ENCODE measurements at places on chromosomes 3 and 15.

- no peak for DNase-seq
Observed at GRCh38 chr15:88985547-88986393, 72.6 kb upstream of the MFGE8 start.

GRCh38 chr3:6099458-6100075, 761.3 kb upstream of the GRM7 start:
- DNase-seq: no peak

GRCh38 chr15:95760508-95760907, 570.0 kb upstream of the NR2F2 start:
- DNase-seq: no peak

DNA sequence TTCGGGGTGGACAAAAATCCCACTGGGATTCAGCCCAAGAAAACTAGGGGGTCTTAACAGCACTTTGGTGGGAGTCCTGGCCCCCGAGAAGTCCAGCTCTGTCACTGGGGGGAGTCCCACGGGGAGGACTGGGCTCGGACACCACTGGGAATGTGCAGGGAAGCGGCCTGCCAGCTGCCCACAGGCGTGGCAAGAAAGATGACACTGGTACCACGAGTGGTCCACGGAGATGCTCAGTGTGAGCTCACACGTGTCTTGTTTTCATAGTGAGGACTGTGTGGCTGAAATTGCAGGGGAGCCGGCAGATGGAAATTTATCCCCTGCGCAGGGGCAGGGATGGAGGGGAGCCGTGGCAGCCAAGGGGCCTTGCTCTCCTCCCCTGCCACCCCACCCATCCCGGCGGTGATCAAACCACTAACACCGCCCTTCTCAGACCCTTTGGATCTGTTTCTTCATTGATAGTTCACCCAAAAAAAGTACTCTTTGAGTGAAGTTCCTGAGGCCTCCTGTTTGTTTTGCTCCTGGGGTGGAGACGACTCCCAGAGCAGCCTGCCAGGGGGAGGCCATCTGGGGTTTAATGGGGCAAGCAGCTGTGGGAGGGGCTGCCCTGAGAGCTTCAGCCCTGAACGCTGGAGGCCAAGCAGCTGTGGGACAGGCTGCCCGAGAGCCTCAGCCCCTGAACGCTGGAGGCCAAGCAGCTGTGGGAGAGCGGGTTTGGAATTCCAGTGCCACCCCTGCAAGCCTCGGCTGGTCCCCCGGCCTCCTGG, 130.9 kb downstream of the LRRK1 start:
- DNase-seq: no peak

DNA sequence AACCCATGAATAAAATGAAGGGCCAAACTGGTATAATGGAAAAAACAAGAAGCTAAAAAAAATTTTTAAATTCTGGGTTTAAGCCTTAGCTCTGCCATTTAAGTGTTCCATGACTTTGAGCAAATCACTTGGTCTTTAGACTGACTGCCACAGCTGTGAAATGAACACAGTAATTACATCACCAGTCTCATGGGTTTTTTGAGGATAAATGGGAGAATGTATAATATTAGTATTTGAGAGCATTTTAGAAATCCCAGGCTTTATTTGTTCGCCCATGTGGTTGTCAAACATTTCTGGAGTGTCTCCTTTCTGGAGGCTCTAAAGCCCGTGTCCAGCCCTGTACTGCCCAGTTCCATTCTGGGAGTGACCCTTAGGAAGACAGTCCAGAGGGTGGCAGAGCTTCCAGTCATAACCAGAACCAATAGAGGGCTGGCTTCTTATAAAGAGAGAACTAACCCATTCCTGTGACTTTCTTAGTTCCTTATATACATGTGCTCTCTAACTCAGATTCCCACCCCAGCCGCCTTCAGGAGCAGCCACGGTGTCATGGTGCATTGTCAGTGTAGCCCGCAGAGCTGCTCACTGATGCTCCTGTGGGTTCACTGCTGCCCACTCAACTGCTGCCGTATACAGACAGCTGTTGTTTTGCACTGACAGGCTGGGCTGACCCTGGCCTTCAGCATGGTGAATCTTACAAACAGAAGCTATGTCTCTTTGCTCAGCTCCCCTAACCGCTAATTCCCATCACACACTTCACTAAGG, 44.7 kb downstream of the BOC start:
- no peak for DNase-seq

DNA sequence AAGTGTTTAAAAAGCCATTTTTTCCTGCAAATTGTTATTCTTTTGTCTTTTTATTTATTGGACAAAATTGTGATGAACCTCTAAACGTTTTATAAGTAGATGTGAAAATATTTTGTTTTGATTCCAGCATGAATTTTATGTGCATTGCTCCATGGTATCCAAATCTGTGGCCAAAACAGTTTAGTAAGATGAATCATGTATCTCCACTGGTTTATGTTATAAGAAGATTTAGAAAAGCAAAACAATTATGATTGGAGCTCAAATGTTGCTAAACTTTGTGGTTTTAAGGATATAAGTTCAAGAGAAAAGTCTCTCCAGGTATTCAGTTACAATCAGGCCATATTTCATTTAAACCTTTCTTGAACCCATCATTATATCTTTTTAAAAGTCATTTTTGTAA, 80.9 kb downstream of the NECTIN3 start:
- no peak for DNase-seq

GRCh38 chr15:71800835-71801745, 9.3 kb upstream of the NR2E3 start:
- peak; percentile 51 for DNase-seq

DNA sequence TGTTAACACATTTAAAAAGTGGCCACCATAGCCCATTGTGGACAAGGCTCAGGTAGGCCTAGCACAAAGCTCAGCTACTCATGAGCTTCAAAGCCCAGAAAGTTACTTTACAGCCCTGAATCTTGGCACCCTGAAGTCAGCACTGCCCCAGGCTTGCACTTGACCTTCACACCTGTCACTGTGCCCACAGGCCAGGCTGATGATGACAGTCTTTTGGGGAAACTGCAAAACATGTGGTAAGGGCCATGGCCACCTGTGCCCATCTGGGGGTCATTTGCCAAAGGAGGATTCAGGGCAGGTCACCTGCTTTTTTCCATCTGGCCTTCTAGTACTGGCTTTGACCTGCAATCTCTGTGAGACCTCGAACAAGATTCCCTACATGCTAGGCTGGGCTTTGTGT, 11.0 kb downstream of the CHDH start:
- DNase-seq: no peak

DNA sequence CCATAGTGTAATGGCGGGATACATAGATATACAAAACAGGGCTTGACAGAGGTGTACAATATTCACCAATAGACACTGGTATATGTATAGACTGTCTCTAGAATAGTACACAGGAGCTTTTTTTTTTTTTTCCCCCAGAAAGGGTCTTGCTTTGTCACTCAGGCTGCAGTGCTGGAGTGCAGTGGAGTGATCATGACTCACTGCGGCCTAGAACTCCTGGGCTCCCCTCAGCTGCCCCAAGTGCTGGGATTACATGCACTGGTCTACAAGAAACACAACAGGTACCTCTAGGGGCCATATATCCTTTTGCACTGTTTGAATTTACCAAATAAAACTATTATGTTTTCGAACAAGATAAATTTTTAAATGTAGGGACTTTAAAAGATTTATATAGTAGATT, 12.3 kb downstream of the RHOA start:
- no peak for DNase-seq

GRCh38 chr3:31241533-31241932, 291.2 kb upstream of the STT3B start:
- DNase-seq: no peak

- no peak for DNase-seq
Observed at GRCh38 chr3:36895496-36896409, 49.1 kb downstream of the TRANK1 start.

- DNase-seq: no peak
Observed at GRCh38 chr3:72529081-72529480, 319.2 kb downstream of the SHQ1 start.

DNA sequence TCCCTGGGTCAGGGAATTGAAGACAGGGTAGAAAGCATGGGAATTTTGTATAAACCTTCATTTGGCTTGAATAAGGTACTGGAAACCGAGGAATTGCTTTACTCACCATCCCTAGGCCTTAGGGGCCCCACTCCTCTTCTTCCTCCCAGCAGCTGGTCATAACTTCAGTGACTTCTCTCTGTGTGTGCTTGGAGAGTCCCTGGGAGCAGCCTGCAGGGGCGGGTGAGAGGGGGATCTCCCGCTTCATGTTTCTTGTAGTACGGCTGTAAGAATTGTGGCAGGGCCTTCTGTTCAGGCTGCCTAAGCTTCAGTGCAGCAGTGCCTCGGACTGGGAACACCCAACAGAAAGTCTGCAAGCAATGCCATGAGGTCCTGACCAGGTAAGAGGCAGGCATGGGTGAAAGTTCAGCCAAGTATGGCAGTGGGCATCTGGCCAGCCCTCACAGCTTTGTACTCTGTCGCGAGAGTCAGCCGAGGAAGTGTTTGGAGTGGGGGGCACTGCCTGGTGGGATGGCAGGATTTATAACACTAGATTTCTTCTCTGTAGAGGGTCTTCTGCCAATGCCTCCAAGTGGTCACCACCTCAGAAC, 1.7 kb upstream of the DNAJC17 start:
- no peak for DNase-seq

DNA sequence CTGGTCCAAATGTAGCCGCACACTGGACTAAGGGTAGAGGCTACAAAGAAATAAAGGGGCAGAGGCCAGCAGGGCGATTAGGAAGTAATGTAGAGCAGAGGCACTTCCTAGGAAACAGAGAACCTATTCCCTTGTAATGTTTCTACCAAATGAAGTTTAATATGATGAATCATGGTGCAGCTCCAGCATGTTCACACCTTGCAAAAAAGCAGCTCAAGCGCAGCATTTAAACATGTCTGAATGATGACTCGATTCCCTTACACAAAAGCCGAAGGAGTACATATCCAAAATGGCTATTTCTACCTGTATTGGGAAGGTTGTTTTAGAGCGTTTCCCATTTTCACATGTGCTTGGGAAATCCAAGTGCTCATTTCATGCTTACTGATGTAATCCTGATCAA, 204.8 kb downstream of the MECOM start:
- DNase-seq: peak; percentile 40

DNA sequence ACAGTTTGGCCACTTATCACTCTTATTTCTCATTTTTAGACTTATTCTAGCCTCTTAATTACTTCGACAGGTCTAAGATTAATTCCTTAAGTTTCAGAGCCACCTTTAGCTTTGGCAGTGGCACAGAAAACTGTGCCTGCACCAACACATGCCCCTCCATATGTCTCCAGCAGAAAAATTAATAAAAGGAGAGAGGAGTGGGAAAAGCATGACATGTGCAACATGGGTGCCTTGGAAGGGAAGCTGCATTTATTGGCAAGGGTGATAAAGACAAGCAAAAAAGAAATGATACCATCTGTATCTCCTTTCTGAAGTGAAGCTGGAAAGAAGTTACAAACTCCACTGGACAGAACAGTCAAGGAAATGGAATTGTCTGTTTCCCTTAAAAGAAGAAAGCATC, 121.7 kb upstream of the CFAP20DC start:
- DNase-seq: no peak

All from trophoblast cell (in vitro differentiated cells and primary cell).